SW480 (cell line): ENCODE measurements at places on chromosomes 7 and 10.
A peak's percentile ranks its signal among the peaks of the same experiment; 100 is the strongest.

GRCh38 chr10:3081383-3081981, 14.1 kb downstream of the PFKP start:
- no peak for DNase-seq

DNA sequence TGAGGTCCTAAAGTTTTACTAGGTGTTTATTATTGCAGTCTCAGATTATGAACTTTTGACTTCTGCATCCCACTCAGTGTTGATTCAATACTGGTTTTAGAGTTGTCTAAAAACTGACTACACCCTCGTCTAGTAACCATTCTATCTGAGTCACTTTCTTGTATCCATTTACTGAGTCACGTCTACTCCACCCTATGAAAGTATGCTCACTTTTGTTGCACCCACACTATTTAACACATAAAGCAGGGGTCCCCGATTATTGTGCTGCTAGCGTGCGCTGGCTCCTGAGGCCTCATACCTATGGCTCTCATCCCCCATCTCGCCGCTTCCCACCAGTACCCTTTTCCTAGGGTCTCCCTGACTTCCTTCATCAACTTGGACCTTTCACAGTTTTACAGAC, 2.0 kb downstream of the SAMD9 start:
- DNase-seq, result peak; percentile 16

GRCh38 chr7:20193873-20194272, 23.3 kb downstream of the MACC1 start:
- no peak for DNase-seq

GRCh38 chr10:128530946-128531345, 404.7 kb upstream of the MKI67 start:
- no peak for DNase-seq

- DNase-seq, result no peak
These were observed 3.6 kb downstream of the FBXL13 start for GRCh38 chr7:103071000-103071399.

GRCh38 chr7:149723082-149723767, 50.2 kb downstream of the ZNF467 start:
- no peak for DNase-seq

GRCh38 chr7:111183321-111183720, 92.4 kb downstream of the LRRN3 start:
- no peak for DNase-seq

GRCh38 chr7:19090526-19090925, 26.9 kb downstream of the TWIST1 start:
- DNase-seq, result no peak

DNA sequence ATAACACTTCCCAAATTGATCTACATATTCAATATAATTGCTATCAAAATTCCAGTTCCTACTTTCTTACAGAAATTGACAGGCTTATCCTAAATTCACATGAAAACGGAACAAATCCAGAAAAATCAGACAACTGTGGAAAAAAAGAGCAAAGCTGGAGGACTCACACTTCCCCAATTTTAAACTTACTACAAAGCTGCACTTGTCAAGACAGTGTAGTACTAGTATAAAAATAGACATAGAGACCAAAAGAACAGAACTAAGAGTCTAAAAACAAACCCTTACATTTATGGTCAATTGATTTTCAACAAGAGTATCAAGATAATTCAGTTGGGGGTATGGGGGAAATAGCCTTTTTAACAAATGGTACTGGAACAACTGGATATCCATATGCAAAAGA, 27.5 kb downstream of the LMBR1 start:
- no peak for DNase-seq

DNA sequence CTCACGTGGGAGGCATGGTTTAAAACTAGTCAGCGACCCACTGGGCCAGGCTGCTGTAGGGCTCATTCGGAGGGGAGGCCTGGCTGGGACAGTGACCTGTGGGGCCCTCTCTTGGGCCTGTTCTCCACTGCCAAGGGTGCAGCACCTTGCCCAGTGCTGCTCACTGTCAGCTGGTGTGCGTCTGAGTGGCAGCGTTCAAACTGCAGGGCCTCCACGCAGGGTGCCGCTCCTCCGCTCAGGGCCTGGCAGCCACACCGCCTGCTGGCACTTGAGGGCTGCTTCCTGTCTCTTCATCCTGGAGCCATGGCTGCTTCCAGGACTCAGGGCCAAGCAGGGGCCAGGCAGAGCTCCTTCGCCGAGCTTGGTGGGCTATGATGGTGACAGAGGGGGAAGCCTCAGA, 18.3 kb downstream of the ADAMTS14 start:
- DNase-seq, result no peak
